ENCODE measurements at places on chromosomes 2 and 18.
A peak's percentile ranks its signal among the peaks of the same experiment; 100 is the strongest.

GRCh38 chr2:240343548-240343947 lies 91.9 kb upstream of the GPC1 start:
- DNase-seq = no peak

DNA sequence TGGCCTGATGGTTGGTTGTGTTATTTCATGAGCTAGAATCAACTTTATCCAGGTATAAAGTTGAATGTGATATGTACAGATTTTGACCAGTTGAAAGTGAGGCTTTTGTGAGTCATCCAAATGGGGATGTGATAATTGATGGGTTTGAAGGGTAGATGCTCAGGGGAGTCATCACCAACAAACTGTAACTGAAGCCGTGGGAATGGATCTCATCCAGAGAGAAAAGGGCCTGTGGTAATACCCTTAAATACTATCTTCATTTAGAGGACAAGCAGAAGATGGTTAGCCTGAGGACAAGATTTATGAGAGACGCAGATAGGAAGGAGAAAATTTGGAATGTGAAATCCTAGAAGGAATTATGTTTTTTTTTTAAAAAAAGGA lies 90.5 kb upstream of the MYO3B start:
- DNase-seq = no peak

GRCh38 chr2:206531996-206532543 lies 88.7 kb downstream of the ADAM23 start:
- DNase-seq = peak; percentile 4

GRCh38 chr18:68568364-68569155 lies 146.3 kb downstream of the TMX3 start:
- DNase-seq = no peak

DNA sequence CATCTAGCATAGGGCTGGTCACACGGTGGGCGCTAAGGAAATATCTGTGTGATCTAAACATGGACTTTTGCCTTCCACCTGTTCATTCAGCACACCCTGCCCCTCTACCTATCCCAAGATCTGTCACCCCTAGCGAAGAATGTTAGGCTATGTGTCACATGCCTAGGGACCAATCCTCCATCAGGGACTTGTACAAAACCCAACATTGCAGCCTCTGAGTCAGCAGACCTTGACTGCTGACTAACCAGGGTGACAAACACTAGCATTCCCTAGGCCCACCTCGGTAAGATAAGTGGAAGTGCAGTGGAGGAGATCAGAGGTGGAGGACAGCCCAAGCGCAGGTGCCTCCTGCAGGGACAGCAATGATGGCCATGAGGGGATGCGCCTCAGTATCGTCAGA lies 99.2 kb downstream of the SOX11 start:
- no peak for DNase-seq

DNA sequence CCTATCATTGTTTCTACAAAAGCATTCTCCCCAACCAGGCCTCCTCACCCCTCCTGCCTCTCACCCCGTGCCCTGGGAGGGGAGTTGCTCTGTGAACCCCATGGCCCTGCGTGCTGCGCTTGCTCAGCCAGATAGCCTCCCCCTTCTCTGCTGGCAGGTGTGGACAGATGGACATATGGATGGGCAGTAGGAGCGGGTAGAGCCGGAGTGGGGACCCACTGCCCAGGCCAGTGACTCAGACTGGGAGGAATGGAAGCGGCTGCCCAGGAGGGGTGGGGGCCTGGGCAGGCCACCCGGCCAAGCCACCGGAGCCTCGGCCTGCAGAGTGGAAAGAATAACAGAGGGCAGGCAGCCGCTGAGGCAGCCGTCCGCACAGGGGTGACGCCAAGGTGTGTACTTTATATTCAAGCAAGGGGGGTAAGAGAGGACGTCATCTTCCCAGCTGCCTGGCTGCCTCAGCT lies 8.7 kb downstream of the CYP26B1 start:
- DNase-seq = no peak

DNA sequence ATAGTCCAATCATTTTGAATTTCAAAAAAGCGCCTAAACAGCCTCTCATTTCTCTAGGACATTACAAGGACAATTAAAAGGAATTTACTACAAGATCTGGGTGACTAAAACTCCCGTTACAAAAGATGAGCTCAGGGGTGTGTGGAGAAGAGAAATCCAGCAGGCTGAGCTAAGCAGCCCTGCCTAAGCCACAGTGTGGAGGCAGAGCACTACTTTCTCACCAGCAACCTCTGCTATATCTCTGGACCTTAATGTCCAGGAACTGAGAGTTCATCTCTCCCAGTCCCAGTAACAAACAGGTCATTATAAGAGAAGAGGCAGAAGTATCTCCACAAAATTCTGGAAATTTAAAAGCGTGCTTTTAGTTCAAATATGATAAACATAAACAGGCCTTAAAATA lies 18.9 kb upstream of the ANKRD62 start:
- peak; percentile 6 for DNase-seq

GRCh38 chr2:191252699-191253098 lies 7.5 kb downstream of the MYO1B start:
- no peak for DNase-seq

GRCh38 chr2:190182071-190182524 lies 119.6 kb upstream of the MSTN start:
- DNase-seq = no peak

- DNase-seq = no peak
Observed at GRCh38 chr2:231286964-231287363, 88.5 kb downstream of the ARMC9 start.

GRCh38 chr2:186590759-186591505 lies 1.1 kb downstream of the ITGAV start:
- DNase-seq = peak; percentile 57

- DNase-seq = no peak
Observed at GRCh38 chr18:58097121-58097906, 53.3 kb downstream of the NEDD4L start.

GRCh38 chr18:54829856-54830255 lies 1.6 kb downstream of the RAB27B start:
- peak; percentile 28 for DNase-seq

- no peak for DNase-seq
Observed at GRCh38 chr2:63121055-63121834, 70.6 kb downstream of the OTX1 start.

DNA sequence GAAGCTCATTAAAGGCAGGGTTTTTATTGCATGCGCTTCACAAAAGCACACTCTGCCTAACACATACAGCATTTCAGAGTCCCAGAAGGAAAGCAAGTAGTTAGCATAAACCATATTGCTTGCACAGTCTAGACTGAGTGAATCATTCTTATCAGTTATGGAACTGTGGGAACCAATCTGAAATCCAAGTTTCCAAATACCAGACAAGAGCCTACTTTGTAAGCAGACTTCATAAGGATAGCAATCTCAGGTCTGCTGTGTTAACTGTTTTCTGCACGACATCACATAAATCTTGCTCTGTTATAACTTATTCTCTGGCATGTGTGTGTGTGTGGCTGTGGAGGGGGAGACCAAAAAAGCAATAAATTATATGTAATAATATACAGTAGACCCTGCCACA lies 608.1 kb upstream of the REG3G start:
- no peak for DNase-seq

DNA sequence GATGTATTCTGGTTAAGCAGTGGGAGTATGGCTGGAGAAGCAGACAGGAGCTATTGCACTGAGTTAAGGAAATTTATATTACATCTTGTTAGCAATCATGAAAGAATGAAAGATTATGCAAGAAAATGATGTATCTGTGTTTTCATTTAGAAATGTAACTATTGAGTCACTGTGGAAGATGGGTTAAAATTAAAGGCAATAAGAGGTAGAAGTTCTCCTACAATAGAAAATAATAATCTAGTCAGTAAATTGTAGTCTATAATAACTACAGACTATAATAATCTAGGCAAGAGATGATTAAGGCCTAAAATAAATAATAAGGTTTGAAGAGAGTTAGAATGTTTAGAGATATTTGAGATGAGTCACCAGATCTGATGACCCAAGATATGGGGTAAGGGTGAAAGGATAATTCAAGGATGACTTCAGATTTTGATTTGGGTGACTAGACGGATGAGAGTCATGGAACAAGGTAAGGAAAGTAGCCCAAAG lies 371.9 kb upstream of the KCNH7 start:
- peak; percentile 62 for DNase-seq

- DNase-seq = no peak
Observed at GRCh38 chr18:28801876-28802275, 624.9 kb upstream of the CDH2 start.

DNA sequence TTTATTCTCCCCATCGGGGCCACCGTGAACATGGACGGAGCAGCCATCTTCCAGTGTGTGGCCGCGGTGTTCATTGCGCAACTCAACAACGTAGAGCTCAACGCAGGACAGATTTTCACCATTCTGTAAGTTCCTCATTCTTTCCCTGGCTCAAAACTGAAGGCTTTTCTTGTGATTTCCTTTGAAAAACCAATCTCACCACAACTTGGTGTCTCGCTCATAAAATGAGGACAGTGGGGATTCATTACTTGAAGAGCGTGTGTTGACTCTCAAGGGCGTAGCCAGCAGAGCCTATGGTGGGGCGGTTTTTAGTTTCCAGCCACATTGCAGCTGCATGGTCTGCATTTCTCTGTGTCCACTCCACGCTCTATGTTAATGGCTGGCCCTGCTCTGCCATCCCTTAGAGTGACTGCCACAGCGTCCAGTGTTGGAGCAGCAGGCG lies 29.0 kb downstream of the SLC1A4 start:
- no peak for DNase-seq

- no peak for DNase-seq
Observed at GRCh38 chr2:55782528-55783173, 89.0 kb upstream of the PNPT1 start.
